ENCODE measurements at places on chromosomes 12 and 14. TPM values are rescaled to one million over a fixed set of nuclear protein-coding genes. Genes with fewer than 3 reads are reported as not detected.

- no peak for DNase-seq
Observed at GRCh38 chr12:114931025-114931424, 247.1 kb upstream of the TBX3 start.

DNA sequence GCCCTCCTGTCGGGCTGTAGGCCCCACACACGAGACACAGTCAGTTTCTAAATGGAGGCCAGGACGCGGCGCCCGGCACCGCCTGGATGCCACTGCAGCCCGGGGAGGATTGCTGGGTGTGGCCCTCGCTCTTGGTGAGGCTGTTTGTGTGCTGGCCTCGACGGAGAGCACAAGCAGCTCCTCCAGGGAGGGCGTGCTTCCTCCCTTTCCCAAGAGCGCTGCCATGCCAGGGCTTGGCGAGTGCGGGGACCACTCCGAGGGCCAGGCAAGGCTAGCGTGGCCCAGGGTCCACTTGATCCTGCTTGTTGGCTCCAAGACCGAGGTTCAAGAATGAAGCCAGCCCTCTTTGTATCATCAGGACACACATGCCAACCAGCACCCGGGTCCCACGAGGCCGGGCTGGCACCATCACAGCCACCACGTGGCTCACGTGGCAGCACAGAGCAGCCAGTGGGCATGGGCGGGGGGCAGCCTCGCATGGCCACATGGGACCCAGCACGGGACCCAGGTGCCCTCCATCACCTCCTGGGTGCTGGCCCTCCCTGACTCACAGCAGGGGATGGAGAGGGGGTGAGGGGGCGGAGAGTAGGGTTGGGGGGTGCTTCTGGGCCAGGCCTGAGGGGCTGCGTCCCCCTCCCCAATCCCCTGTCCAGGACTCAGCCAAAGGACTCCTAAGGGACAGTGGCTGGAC, 71.2 kb downstream of the NOC4L start:
- DNase-seq, result no peak

DNA sequence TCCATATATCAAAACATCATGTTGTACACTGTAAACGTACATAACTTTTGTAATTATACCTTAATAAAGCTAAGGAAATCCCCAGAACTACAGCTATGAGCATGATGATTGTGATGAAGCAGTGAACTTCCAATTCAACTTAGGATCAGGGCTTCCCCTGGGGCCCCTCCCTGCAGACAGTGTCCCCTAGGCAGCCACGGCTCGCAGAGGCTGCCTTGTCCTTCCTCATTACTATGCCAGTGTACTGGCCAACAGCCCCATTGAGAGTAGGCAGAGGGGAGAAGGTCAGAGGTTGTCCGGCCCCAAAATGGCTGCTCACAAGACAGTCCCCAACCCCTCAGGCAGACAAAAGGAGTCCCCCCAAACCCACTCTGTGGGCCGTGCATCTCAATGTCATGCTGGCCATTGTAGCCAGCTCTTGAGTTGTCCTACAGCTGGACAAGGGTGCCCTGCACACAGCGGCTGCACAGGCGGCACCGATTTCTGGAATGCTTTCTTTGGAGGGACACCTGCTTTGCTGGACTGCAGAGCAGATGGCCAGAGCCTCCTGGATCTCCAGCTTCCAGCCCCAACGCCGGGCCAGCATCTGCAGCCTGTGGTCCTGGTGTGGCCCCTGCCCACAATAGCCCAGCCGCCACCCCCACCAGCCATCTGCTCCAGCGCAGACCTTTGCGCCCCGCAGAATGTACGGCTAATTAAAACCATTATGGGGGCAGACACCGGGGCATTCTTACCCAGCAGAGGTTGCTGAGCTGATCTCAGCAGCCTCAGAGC, 46.1 kb downstream of the NIN start:
- no peak for DNase-seq

DNA sequence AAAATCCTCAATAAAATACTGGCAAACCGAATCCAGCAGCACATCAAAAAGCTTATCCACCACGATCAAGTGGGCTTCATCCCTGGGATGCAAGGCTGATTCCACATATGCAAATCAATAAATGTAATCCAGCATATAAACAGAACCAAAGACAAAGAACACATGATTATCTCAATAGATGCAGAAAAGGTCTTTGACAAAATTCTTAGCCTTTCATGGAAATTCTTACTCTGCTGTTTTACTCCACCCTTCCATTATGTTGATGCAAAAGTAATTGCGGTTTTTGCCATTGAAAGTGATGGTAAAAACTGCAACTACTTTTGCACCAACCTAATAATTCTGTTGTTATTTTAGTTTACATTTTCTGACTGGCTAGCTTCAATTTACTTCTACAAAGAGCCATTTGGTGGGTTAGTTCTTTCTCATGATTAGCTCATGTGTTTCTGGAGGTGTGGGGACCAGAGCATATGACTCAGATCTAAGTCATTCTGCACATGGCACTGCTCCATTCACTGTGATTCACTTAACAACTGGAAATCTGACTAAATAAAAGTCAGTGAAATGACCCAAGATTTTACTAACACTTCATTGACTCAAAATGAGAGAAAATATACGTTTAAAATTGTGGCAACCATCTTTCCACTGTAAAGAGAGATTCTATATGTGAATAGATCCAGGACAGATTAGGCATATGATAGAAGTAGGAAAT, 99.9 kb downstream of the TMTC3 start:
- DNase-seq, result peak; percentile 95

- DNase-seq, result peak; percentile 29
Observed at GRCh38 chr12:7354529-7354928, 50.7 kb downstream of the ACSM4 start.

- DNase-seq, result no peak
Observed at GRCh38 chr12:50065726-50066310, 8.4 kb downstream of the ASIC1 start.

- DNase-seq, result no peak
Observed at GRCh38 chr12:100368066-100368465, 11.2 kb downstream of the SLC17A8 start.

Gene SYNDIG1L
- polyA plus RNA-seq, result not detected

Gene ALX1
- not detected for polyA plus RNA-seq

Gene GLS2
- 8.3 TPM for polyA plus RNA-seq

Gene LRP1-AS
- not detected for polyA plus RNA-seq

Gene DPPA3
- not detected for polyA plus RNA-seq
